Activated naive CD4-positive, alpha-beta T cell treated with anti-CD3 and anti-CD28 coated beads for 36 hours (primary cell): ENCODE measurements at places on chromosomes 4 and X. TPM values are rescaled to one million over a fixed set of nuclear protein-coding genes. Genes with fewer than 3 reads are reported as not detected.

DACH2 gene
- not detected for total RNA-seq

USP26 gene
- total RNA-seq: not detected

ETDA gene
- not detected for total RNA-seq

DNA sequence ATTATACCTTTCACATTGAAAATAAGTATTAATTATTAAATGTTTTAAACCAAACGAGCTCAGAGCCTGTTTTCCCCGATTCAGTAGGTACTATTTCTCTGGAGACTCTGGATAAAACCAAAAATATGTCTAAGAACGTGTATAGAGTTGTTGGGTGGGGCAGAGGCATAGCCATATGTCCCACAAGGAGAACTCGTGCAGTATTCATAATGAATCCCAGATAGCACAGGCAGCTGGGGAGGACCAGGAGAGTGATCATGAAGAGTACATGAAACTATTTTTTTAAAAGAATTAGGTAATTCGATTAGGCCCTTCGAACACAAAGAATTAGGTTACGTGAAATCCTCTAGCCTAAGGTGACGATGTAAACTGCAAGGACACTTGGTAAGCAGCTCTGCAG is 76.1 kb downstream of the CLDN22 start:
- no peak for DNase-seq

GRCh38 chr4:113874480-113874879 is 105.0 kb downstream of the ARSJ start:
- DNase-seq: no peak

DNA sequence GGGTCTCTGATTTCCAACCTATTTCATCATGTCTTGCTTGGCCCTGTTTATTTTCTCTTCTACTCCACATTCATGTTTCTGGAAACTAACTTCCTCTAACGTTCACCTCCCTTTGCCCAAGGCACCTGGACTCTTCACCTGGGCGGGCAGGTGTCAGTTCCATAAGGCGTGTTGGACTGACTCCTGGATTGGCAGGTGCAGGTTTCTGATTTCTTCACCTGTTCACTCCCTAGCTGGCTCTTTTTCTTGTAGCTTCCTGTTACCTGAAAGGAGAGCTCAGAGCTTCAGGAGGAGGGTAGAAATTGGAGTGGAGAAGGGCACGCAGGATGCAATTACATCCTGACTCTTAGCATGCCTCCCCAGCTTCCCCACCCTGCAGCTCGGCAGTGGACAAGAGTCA is 350.8 kb upstream of the KLF3 start:
- DNase-seq: no peak

- DNase-seq: no peak
Observed at GRCh38 chrX:125378770-125379169, 59.1 kb downstream of the TEX13C start.

GRCh38 chrX:21748235-21748634 is 9.7 kb downstream of the SMPX start:
- no peak for DNase-seq

DNA sequence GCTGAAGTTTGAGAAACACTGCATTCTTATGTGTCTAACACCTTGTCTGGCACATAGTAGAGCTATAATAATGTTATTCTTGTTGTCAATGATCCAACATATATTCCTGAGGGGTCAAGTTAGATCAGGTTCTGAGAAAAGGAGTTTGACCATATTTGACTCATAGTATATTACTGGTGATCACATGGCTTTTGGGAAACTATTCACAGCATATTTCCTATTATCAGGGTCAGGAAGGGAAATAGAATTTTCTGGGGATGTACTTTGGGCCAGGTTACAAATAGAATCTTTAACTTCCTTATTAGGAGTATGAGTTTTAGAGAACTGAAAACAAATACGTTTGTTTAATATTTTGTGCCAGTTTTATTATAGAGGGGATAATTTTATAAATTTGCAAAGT is 11.6 kb downstream of the IL15 start:
- no peak for DNase-seq

DNA sequence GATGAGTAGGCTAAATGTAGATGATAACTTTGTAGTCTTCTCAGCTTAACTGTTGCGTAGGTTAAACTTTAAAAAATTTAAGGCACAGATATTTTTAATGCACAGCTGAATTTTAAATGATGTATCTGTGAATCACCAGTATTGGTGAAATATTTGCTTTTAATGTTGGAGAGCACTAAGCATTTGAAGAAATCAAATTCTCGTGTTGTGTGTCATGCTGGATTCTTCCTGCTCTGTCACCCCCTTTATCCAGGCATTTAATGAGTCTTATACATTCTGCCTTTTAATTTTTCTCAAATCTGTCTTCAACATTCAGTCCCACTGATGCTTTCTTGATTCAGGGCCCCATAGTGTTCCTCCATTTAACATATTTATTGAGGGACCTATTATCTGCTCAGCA is 76.7 kb downstream of the SLC4A4 start:
- DNase-seq: no peak

DNA sequence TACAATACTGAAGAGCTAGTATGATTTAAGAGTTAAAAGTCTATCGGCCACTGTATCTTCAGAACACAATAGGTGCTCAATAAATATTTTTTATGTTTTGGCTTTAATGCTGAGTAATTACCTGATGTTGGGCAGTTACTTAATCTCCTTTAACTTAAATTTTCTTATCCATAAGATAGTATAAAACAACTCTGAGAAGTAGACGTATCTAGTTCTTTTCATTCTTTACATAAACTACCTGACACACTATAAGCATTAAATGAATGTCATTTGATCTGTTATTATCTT is 22.9 kb downstream of the ELF2 start:
- DNase-seq: no peak

- DNase-seq: no peak
Observed at GRCh38 chr4:73705721-73706120, 34.6 kb upstream of the CXCL8 start.

GRCh38 chr4:147643616-147644015 is 26.4 kb downstream of the TMEM184C start:
- DNase-seq: no peak

GRCh38 chr4:48780865-48781214 is 761 bp upstream of the FRYL start:
- DNase-seq: peak; percentile 67

DNA sequence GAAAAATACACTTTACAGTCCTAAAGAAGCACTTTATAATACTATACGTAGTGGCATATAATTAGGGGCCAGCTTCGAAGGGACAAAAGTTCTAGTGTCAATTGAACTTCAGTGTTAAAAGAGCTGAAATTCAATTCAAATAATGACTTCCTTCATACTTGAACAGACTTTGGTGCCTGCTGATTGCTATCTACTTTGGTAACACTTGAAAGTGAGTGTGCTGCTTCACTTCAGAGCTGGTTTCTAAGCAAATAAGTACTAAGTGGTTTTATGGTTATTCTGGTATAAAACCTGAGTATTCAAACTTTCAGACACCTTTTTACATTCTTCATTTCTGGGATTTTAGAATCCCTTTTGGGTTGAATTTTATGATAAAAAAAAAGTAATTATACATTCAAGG is 107.0 kb downstream of the SLC4A4 start:
- no peak for DNase-seq

DNA sequence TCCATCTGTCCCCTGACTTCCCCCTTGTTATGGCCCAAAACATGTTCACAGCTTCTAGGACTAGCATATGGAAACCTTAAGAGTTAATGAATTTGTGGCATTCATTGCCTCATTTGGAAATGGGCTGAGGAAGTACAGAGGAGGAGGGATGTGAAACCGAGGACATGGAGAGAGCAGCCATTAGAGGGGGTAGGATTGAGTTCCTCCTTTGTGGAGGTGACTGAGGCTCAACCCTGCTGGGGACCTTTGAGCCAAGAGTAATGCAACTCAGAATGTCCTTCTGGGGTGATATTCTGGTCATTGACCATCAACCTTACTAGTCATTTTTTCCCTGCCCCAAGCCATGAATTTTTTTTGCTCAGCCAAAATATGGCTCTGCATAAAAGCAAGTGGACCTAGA is 109.4 kb downstream of the ZNF518B start:
- DNase-seq: no peak

- DNase-seq: no peak
Observed at GRCh38 chr4:12729384-12729783, 754.8 kb downstream of the RAB28 start.

GRCh38 chr4:122783301-122784215 is 43.1 kb upstream of the FGF2 start:
- DNase-seq: no peak
